ENCODE measurements at places on chromosomes 1 and 21.
A peak's percentile ranks its signal among the peaks of the same experiment; 100 is the strongest.

DNA sequence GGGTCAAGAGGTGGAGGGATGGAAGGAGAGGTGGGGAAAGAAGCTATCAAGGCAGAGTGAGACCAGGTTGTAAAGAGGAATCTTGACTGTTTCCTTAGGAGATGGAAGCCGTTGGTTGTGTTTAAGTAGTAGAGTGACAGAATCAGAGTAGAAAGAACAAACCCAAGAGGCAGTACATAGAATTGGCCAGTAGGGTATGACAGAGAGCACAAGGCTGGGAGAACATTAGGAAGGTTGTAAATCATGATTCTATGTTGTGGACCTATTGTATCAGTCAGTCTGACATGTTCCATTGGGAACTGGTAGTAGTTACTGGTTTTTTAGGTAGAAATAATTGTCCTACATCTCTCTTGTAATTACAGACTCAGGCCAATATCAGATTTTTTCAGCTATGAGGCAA lies 486.9 kb upstream of the USP24 start:
- DNase-seq: no peak

- no peak for DNase-seq
Measured at GRCh38 chr1:27575840-27576331, 28.1 kb downstream of the AHDC1 start.

- DNase-seq: no peak
Measured at GRCh38 chr1:153771841-153772593, 3.2 kb upstream of the SLC27A3 start.

DNA sequence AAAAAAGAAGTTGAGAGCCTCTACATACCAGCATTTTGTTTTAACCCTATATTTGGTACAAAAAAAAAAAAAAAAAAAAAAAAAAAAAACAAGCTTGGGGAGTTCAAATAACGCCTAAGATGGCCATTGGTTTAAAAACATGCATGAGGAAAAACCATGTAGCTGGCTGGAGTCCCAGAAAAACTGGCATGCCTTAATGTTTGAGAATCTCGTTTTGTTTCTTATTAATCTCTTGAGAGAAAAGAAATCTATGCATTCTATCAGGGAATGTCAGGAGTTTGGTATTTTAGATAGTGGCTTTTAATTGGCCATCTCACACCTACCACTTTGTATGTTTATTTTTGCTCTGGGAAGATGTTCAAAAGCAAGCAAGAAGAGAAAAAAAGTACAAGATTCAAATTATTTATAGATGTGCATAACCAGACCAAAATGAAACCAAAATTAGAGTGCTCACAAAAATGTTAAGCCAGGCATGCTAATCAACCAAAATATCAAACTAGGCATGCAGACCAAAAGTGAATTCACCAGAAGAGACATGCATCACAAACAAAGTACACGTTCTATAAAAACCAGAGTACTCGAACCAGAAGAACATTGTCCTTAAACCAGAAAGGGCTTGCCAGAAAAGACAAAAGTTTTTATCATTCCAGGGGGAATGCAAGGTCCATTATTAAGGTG lies 156.6 kb downstream of the AK5 start:
- DNase-seq: no peak

GRCh38 chr1:92365378-92366039 lies 66.7 kb downstream of the RPAP2 start:
- no peak for DNase-seq

GRCh38 chr1:228975238-228975907 lies 240.1 kb downstream of the RHOU start:
- DNase-seq: no peak

GRCh38 chr1:59353453-59353852 lies 56.6 kb downstream of the FGGY start:
- no peak for DNase-seq

GRCh38 chr1:6347641-6348487 lies 45.7 kb downstream of the ACOT7 start:
- peak; percentile 58 for DNase-seq

Data from stimulated activated CD4-positive, alpha-beta T cell treated with anti-CD3 and anti-CD28 coated beads, Interleukin-4, amount 100 ng/mL, for 48 hours (primary cell).